ENCODE measurements at places on chromosomes 12 and 14.

DNA sequence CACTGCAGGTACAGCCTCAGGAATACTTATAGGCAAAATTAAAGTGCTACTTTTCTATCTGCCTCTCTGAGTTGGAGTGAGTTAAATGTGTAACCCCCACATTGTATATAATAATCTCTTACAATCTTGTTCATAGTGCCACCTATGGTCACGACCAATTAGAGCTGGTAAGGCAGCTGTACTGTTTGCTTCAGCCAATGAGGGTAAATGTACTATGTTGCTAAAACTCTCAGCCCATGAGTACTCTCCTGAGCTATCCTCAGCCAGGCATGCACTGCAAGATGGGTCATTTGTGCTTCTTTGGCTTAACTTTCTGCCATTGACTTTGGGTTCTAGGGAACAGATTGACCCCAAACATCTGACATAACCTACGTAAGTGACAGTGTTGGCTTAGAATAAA is 15.0 kb upstream of the MDM2 start:
- no peak for DNase-seq

DNA sequence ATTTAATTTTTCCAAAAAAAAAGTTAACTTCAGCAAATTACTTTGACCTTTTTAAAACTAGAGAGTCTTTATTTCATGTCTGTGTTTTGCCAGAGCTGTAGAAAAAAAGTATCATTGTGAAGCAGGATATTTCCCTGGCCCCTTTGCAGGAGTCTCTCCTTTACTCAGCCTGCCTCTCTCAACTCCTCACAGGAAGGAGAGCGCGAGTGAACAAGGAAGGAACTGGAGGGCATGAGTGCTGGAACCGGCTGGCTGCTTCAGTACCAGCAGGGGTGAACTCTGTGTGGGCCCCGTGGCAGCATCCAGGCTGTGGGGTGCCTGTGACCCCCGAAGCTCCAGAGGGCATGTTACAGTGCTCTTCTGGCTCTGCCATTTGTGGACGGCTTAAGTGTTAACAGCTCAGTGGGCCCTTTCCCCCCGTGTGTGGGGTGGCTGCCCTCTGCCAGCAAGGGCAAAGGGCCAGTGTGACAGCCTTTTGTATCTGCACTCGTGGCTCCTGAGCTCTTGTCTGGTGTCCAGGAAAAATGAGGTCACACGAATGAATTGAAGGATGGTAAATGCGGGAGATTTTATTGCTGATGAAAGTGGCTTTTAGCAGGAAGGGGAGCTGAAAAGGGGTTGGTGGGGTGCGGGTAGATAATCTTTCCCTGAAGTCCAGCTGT is 76.6 kb upstream of the KCNH3 start:
- DNase-seq = no peak

- peak; percentile 86 for DNase-seq
Measured at GRCh38 chr14:103520657-103521437, 1.8 kb downstream of the CKB start.

GRCh38 chr12:6135071-6135470 is 10.6 kb upstream of the VWF start:
- no peak for DNase-seq

- DNase-seq = no peak
Measured at GRCh38 chr14:93537951-93538350, 107.2 kb downstream of the UNC79 start.

- no peak for DNase-seq
Measured at GRCh38 chr14:64541261-64541971, 875 bp downstream of the HSPA2 start.

Data from coronary artery (tissue), 2 donors.